Upper lobe of left lung (tissue), 6 donors: ENCODE measurements at places on chromosomes 7 and 10. TPM values are rescaled to one million over a fixed set of nuclear protein-coding genes. Genes with fewer than 3 reads are reported as not detected.
A peak's percentile ranks its signal among the peaks of the same experiment; 100 is the strongest.

DNA sequence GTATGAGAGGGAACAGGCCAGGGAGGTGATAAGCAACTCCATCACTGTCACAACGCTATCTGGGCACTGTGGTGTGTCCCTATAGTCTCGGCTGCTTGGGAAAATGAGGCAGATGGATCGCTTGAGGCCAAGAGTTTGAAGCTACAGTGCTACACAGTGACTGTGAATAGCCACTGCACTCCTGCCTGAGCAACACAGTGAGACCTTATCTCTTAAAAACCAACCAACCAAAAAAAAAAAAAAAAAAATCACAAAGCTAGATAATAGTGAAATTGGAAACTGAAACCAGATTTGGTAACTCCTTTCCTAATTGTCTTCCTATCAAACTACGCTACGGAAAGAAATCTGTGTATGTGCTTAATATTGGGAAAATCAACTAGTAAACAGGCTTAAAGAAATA, 14.1 kb downstream of the MICU1 start:
- H3K4me1 ChIP-seq: peaks cover 7% of the 10 kb centered on the region
- H3K36me3 ChIP-seq: no peaks in the 10 kb centered on the region
- no peaks in the 10 kb centered on the region for H3K27me3 ChIP-seq
- peak overlapping the region; percentile 23 for H3K4me3 ChIP-seq

- H3K4me3 ChIP-seq: no peak overlapping the region
- DNase-seq: no peak
- no peaks in the 10 kb centered on the region for H3K27me3 ChIP-seq
- no peak overlapping the region for H3K27ac ChIP-seq
Observed at GRCh38 chr7:22229148-22229547, 127.8 kb downstream of the RAPGEF5 start.

- no peaks in the 10 kb centered on the region for H3K27me3 ChIP-seq
- H3K36me3 ChIP-seq: peaks cover 19% of the 10 kb centered on the region
- H3K4me3 ChIP-seq: peak overlapping the region; percentile 65
Observed at GRCh38 chr10:45000138-45000751, 478 bp upstream of the ZNF22 start.

GRCh38 chr7:95874541-95875265, 102.3 kb downstream of the DYNC1I1 start:
- DNase-seq: no peak
- no peaks in the 10 kb centered on the region for H3K36me3 ChIP-seq
- no peaks in the 10 kb centered on the region for H3K27me3 ChIP-seq
- no peak overlapping the region for H3K4me3 ChIP-seq

GRCh38 chr10:76111986-76112825, 680.8 kb downstream of the LRMDA start:
- H3K27me3 ChIP-seq: no peaks in the 10 kb centered on the region
- H3K27ac ChIP-seq: no peak overlapping the region
- DNase-seq: peak; percentile 66
- H3K4me3 ChIP-seq: no peak overlapping the region

DNA sequence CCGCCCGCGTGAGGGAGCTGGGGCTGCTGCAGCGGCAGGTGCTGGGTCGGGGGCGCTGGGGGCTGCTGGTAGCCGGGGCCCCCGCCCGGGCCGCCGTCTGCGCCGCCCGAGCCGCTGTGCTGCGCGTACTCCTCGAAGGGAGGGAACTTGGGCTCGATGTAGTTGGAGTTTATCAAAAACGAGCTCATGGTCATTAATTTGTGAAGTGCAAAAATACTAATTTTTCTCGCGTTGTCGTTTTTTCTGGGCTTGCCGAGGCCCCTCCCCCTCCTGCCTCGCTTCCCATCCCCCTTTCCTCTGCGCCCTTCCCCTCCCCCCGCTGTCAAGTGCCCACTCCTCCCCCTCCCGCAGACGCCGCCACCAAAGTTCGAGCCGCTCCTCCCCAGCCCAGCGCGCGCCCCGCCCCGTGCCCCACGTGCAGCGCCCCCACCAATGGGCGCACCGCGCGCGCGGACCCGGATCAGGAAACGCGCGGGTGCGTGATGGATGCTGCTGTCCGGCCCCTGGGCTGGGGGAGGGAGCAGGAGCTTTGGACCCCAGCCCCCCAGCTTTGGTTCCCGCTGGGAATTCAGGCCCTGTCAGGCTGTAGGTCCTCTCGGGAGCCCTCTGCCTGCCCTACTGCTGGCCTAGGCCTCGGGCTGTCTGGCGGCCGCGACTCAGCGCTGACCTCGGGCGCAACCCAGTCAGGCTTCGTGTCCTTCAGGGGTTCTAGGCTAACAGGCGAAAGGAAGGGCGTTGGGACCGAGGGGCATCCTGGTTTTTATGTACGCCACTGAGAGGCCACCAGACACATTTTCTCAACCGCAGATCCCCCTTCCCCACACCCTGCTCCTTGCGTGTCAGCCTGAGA, at the start of gene HOXA4:
TSS of gene HOXA4 (minus strand) at position 218 of the 850 bp plus-strand sequence. CDS start at position 194, 24 bp downstream.
- peak within 1 kb of the TSS; percentile 72 for H3K4me3 ChIP-seq
- peaks cover 28% of the 10 kb centered on the region for H3K4me1 ChIP-seq
- peak; percentile 83 for DNase-seq
- H3K27ac ChIP-seq: peak within 1 kb of the TSS; percentile 87

- H3K36me3 ChIP-seq: no peaks in the 10 kb centered on the region
- H3K4me3 ChIP-seq: no peak overlapping the region
- H3K27me3 ChIP-seq: no peaks in the 10 kb centered on the region
- no peaks in the 10 kb centered on the region for H3K4me1 ChIP-seq
Observed at GRCh38 chr7:155993420-155994278, 181.4 kb upstream of the SHH start.

GRCh38 chr10:100124097-100124496, 42.4 kb upstream of the CPN1 start:
- no peak overlapping the region for H3K4me3 ChIP-seq
- no peaks in the 10 kb centered on the region for H3K27me3 ChIP-seq

DNA sequence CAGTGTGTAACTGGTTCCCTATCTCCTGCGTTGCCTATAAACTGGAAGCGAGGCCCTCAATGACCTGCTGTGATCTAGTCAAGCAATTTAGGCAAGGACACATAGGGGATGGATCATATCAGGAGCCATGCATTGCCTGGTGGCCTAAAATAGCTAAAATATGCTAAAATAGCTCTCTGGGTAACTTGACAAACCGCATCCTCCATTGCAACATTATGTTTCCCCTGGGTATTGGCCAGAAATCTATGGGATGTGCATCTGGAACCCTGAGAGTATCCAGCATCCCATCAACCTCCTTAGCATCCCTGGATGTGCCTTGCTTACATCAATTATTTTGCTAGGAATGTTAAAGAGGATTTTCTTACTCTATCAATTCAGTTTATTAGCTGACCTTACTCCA, 91.7 kb upstream of the ADCY1 start:
- H3K36me3 ChIP-seq: no peaks in the 10 kb centered on the region
- no peak overlapping the region for H3K27ac ChIP-seq
- H3K4me1 ChIP-seq: no peaks in the 10 kb centered on the region

DNA sequence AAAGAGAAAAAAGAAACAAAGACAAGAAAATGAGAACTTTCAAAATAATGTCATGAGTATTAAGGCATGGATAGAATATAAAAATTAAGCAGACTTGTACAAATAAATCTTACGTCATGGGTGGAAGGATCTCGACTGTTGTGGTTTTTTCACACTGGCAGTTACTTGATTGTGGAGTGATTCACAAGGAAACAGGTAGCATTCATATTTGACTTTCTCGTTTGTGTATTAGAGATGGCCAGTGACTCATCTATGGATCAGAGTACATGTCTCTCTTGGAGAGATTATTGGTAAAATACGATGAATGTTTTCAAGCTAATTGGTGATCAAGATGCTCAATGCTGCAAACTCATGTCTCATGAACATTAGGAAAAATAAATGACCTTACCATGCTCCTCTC, 564.3 kb downstream of the GATA3 start:
- no peak overlapping the region for H3K27ac ChIP-seq
- H3K4me3 ChIP-seq: no peak overlapping the region
- H3K27me3 ChIP-seq: no peaks in the 10 kb centered on the region
- H3K4me1 ChIP-seq: no peaks in the 10 kb centered on the region
- no peak for DNase-seq

DNA sequence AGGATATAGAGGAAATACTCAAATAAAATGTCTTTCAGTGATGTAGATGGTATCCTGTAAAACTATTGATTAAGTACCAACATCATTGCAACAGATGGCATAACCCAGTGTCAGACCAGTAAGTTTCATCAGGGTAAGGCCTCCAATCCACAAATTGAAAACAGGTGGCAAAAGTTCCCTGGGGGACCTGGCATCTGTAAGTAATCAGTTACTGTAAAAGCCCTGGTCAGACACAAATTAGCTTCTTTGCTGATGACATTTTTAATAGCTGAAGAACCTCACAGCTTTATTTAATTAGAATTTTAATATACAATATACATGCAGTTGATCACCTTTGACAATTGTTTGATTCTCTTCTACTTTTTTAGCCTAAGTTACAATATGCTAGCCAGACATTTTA, 152.5 kb downstream of the PLXDC2 start:
- no peak overlapping the region for H3K27ac ChIP-seq
- peaks cover 7% of the 10 kb centered on the region for H3K4me1 ChIP-seq
- no peaks in the 10 kb centered on the region for H3K36me3 ChIP-seq
- DNase-seq: no peak

- H3K4me3 ChIP-seq: no peak overlapping the region
- H3K4me1 ChIP-seq: no peaks in the 10 kb centered on the region
- H3K27me3 ChIP-seq: no peaks in the 10 kb centered on the region
- H3K36me3 ChIP-seq: no peaks in the 10 kb centered on the region
Observed at GRCh38 chr7:158266817-158267741, 320.5 kb downstream of the PTPRN2 start.

GRCh38 chr10:119313644-119314043, 106.3 kb downstream of the GRK5 start:
- peak overlapping the region; percentile 45 for H3K27ac ChIP-seq
- no peaks in the 10 kb centered on the region for H3K36me3 ChIP-seq
- peaks cover 44% of the 10 kb centered on the region for H3K4me1 ChIP-seq
- no peak for DNase-seq
- no peaks in the 10 kb centered on the region for H3K27me3 ChIP-seq

Gene ZNF736
- 11.3 TPM for total RNA-seq

Gene TES
- total RNA-seq: 159 TPM

Gene GDF2
- total RNA-seq: not detected

Gene TMEM243
- 75.9 TPM for total RNA-seq

Gene GPR85
- 1.1 TPM for total RNA-seq

Gene MUC3A
- 0.55 TPM for total RNA-seq

Gene EIF5AL1
- total RNA-seq: not detected
